ENCODE measurements at places on chromosomes 5 and 9.

GRCh38 chr5:112604732-112605630 lies 132.7 kb upstream of the APC start:
- DNase-seq = no peak

DNA sequence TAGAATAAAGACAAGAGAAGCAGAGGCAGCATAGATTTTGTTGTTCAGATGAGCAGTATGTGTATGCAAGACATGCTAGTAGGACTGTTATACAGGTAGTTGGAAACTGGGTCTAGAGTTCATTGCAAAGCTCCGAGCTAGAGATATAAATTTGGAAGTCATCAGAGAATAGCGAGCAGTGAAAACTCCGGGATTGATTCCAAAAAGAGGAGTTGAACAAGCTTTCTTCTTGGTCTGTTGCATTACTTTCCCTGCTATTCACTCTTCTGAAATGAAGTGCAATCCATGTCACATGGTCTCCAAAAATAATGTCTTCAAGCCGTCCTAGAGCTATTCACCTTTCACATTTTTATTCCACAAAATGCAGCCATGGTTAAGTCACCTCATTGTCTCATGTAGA lies 67.9 kb upstream of the ZNF462 start:
- no peak for DNase-seq

DNA sequence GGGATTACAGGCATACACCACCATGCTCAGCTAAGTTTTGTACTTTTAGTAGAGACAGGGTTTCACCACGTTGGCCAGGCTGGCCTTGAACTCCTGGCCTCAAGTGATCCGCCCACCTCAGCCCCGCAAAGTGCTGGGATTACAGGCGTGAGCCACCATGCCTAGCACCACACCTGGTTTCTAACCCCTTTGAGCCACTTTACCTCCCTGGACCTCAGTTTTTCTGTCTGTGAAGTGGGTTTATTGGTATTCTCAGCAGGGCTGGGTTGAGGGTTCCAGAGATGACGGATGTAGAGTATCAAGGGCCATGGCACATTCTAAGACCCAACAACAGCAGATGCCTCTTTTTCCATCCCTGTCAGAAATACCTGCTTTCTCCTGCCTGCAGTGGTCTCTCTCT lies 38.6 kb downstream of the AMBP start:
- no peak for DNase-seq

GRCh38 chr5:127871503-127872153 lies 168.4 kb downstream of the CCDC192 start:
- no peak for DNase-seq

- DNase-seq = no peak
Measured at GRCh38 chr9:36945999-36946398, 88.1 kb downstream of the PAX5 start.

GRCh38 chr9:126131066-126132010 lies 195.3 kb upstream of the MVB12B start:
- no peak for DNase-seq

DNA sequence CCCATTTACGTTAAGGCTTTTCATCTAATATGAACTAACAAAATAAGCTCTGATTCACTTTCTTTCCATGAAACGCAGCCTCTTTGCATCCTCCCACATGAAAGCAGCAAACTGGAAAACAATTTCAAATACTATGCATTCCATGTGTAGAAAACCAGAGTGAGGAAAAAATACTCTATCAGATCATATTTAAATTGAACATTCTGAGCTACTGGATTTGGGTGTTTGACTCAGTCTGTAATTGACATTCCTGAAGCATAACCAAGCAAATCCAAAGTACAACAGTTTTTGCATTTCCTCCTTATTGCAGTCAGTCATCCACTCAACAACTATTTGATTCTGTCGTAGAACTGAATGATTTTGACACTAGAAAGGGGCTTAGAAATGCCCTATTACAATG lies 399.1 kb upstream of the NMUR2 start:
- no peak for DNase-seq

GRCh38 chr9:69198521-69199220 lies 24.6 kb downstream of the TJP2 start:
- no peak for DNase-seq

DNA sequence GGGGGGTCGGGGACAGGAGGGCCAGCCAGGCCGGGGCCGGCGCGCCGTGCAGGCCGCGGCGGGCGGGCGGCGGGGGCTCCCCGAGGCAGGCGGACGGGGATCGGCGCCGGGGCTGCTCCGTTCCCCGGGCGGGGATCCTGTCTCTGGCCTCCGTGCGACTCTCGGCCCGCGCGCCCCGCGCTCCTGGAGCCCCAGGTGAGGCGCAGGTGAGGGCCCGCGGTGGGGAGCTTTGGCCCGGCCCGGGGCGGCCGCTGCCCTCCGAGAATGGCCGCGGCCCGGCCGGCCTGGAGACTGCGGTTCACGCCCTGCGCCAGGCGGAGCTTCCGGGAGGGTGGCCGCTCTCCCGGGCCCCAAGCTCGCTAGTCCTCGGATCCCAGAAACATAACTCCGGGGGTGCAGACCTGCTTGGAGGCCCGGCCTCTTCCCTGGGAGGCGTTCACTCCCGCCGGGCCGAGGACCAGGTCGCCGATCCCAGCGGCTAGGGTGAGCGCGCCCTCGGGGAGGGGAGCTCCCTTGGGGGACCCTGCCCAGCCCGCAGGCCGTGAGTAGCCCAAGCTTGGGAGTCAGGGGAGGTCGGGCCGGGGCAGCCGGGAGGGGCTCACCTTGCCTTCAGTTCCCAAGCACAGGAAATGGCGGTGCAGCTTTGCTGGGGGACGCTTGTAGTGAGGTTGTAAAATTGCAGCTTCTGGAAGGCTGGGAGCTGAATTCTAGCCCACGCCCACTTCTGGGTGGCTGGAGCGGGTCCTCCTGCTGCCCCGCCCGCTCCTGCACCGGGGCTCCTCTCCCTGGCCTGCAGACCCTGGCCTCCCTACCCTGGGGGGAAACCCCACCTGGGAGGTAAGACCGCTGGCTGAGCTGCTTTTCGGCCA lies 723 bp downstream of the PPP1R26 start:
- DNase-seq = no peak

DNA sequence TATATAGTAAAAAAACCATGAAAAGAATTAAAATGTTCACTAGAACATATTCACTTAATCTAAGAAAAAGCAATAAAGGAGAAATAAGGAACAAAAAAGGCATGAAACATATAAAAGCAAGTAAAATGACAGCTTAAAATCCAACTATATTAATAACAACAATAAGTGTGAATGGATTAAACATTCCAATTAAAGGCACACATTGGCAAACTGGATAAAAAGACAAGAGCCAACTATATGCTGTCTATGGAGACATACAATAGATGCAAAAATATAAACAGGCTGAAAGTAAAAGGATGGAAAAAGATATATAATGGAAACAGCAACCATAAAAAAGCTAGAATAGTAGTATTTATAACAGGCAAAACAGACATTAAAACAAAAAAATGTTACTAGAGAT lies 70.1 kb downstream of the AP3B1 start:
- DNase-seq = no peak

- no peak for DNase-seq
Measured at GRCh38 chr9:35548571-35548970, 56.5 kb upstream of the TESK1 start.

DNA sequence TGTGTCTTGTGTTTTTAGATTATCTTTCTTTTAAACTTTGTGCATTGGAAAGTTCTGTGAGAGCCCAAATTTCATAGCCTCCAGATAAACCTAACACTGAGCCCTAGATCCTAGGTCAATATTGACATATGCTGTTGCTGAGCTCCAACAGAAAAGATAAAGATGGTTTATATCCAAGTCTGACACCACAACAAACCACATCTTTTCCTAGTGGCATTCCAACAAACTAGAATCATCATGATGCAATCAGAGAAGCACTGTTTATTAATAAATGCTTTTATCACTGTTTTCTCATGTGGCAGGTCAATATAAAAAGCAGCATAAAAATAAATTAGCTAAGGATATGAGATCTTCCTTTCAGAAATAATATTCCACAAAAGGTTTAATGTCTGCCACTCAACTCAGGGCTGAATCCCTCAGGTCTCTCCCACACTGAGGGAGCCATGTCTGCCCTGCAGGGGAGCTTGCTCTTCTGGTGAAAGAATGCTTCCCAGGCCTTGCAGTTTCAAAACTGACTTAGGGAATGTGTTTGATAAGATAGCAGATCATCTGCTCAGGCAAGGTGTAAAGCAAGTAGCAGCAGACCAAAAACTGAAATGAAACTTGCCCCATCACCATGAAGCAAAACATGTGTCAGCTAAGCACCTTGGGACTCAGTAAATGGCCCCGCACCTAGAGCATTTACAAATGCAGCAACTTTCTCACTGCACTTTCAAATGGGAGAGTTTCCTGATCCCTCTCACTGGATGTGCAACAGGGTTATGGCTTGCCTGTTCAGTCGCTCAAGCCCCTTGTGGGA lies 493.0 kb downstream of the AGTPBP1 start:
- DNase-seq = no peak

DNA sequence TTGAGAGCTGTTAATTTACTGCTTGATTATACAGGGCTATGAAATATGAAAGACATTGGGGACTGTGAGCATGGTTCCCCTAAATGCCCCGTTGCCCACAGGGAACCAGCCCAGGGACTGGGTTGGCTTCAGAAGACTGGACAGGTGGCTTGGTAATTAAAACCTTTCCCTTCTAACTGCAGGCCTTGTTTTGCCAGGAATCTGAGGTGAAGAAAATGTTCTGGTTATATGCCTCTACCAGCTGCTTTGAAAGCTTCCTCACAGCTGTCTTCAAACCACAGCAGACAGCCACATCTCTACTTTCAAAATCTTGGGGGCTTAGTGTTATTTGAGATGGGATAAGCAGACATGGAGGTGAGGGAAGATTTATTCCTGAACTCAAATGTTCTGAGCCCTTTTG lies 153.3 kb upstream of the SPRY4 start:
- DNase-seq = no peak

DNA sequence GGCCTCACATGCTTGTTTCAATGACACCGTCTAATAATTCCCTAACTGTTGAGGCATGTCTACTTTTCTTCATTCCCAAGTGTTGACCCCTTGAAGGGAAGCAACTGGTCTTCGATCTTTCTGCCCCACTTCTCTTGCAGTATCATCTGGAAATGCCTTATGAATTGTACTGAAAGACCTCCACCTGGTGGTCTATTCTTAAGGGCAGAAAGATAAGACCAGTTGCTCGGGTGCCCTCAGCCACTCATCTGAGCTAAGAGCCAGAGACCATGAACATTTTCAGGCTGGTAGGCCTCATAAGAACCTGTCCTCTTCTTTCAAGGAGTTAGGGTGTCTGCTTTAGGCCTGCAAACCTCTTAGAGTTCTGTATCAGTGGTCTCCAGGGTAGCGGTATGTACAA lies 542.5 kb downstream of the CTNND2 start:
- no peak for DNase-seq

GRCh38 chr9:136351252-136351800 lies 12.2 kb downstream of the DNLZ start:
- DNase-seq = no peak

DNA sequence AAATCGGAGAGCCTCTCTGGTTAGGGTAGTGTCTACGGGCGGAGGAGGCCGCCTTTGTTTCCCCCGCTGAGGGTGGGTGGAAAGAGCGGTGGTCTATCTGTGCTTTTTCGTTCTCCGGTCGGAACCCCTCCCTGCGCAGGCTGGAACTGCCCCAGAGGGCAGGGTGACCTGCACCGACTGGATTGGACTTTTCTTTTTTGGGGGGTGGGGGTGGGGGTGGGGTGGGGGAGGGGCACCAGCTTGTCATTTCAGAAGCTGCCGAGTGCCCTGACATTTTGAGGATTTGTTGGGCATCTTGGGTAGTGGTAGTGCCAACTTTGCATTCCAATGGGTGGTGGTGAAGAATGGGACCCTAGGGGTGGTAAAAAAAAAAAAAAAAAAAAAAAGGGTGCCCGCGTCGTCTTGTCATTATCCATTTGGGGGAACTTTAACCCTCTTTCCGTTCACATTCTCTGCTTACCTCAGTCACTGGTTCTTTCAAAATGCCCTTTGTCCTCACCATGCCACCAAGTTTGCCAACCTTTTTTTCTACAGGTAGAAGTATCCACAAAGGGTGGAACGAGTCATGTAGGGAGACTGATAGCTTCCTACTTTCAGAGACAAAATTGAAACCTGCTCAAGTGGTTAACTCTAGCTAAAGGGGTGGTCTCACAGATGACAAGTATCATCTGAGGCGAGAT lies 1.3 kb downstream of the UBE2R2 start:
- DNase-seq = no peak

DNA sequence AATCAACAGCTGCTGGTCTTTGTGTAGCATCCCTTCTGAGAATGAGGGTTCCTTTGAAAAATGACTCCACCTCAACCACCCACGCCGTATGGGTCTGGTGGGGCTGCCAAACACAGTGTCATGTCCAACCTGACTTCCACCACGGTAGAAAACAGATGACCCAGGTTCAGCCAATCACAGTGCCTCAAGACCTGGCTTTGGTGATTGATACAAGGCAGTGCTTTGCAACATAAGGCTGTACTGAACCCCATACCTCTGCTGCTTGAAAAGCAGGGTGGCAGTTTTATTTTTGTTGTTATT lies 11.5 kb upstream of the TGFBR1 start:
- DNase-seq = peak; percentile 13

- no peak for DNase-seq
Measured at GRCh38 chr5:96458176-96458575, 25.1 kb upstream of the PCSK1 start.

DNA sequence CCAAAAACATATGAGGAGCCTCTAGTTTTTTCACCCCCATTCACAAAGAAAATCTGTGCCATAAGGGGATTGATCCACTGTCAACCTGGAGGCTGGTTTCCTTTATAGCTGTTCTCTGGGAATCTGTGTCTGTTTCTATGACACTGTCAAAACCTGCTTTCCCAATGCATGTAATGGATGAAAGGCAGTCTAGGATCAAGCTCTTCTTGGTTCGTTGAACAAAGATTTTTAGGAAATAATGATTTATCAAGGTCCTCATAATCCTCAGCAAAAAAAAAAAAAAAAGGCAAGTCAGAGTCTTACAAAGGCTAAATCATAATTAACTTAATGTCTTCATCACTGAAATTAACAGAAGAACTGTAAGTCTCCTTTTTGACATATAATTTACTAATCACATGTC lies 16.0 kb downstream of the EPB41L4A start:
- no peak for DNase-seq

- no peak for DNase-seq
Measured at GRCh38 chr5:175800656-175801081, 70.7 kb upstream of the CPLX2 start.

GRCh38 chr9:86679909-86680308 lies 267.4 kb downstream of the GAS1 start:
- no peak for DNase-seq

- no peak for DNase-seq
Measured at GRCh38 chr5:24325306-24325832, 319.4 kb downstream of the CDH10 start.

- DNase-seq = no peak
Measured at GRCh38 chr5:52840277-52841050, 52.7 kb downstream of the ITGA1 start.

- DNase-seq = no peak
Measured at GRCh38 chr5:146428658-146429057, 18.5 kb upstream of the TCERG1 start.

Data from NK-92 treated with Interleukin-12 subunit alpha and Interleukin-12 subunit beta, amount 100 ng/mL, for 24 hours (cell line).